ENCODE measurements at places on chromosomes 3 and 15.

DNA sequence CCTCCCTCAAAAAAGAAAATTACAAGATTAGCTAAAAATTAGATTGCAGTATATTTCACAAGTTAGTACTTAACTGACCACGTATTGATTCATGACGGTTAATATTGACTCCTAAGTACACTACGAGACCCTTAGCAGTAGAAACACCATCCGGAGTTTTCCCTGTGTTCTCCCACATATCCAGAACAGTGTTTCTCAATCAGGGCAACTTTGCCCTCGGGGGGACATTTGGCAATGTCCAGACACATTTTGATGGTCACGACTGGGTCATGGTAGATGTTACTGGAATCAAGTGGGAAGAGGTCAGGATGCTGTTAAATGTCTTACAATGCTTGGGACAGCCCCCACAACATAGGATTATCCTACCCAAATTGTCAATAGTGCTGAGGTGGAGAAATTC, 40.7 kb upstream of the LIPC start:
- DNase-seq: no peak

DNA sequence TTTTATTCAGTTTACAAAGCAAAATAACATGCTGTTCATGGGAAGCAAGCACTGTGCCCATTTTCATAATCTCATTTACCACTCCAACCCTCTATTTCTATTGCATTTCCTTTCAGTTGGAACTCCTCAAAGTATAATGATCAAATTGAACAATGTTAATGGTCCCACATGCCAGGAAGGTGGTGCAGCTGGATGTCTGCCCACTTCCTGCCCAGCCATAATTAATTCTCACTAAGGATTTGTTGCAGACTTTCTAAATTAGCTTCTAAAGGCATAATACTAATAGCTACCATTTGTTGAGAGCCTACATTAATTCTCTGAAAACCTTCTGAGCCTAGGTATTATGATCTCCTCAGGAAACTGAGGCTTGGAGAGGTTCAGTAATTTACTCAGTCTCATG, 316.1 kb upstream of the TPM1 start:
- no peak for DNase-seq

- no peak for DNase-seq
Measured at GRCh38 chr3:39569095-39569494, 101.6 kb downstream of the MOBP start.

GRCh38 chr3:176663837-176664831, 533.1 kb downstream of the TBL1XR1 start:
- DNase-seq: no peak

DNA sequence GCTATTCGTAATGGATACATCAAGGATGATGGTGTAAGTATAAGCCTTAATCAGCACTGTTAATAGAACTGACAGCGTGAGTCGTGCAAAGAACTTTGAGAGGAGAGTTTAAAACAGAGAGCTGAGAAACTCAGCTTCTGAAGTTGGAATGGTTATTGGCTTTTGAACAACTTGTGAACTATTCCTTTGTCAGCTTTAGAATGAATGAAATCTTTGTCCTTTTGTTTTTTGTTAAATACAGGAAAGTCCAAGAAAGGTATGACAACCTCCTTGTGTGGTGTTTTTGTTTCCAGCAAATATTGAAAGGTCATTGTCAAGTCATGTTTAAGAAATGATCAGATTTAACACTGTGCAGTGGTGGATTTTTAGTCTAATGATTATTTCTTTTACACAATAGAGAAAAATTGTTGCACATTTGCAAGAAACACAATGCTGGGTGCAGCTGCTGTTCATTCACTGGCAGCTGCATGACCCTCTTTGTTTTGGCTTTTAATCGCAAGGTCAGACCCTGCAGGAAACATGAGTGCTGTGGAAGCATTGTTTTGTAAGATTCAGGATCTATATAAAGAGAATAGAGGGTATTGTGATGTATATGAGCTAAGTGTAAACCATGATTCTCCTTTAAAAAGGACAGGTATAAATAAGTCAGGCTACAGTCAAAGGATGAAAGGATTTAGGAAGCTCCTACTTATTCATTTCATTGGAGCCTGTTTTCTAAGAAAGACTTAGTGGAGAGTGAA, 21.7 kb upstream of the ABHD10 start:
- DNase-seq: no peak

DNA sequence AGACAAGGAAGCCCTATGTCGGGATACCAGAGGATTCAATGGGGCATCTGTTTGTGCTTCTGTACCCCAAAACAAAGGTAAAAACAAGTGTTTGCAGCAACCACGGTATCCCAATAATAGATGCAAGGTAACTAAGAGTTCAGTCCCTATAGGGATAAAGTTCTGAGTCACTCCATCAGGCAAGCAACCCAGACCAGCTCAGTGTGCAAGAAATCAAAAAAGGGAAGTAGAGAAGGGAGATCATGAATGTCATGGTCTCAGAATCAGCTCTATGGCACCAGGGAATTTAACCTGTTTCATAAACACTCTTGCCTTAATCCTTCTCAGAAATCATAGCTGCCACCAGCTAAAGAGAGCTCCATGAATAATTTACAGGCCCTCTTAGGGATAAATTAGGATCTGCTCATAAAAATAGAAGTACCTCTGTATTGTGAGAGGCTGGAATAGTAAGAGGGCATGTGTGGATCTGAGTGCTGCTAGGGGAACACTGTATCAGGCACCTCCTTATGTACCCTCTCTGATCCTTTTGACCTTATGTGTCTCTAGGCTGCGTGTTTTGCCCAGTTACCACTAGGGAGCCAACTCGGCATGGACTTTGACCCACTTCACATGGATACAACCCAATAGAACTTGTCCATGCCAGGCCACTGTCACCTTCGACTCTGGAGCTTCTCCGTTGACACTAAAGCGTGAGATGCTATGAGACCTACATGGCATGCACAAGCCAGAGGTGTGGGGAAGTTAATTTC, 754.6 kb downstream of the AGBL1 start:
- DNase-seq: no peak

- DNase-seq: no peak
Measured at GRCh38 chr3:20905210-20905805, 719.3 kb upstream of the SGO1 start.

DNA sequence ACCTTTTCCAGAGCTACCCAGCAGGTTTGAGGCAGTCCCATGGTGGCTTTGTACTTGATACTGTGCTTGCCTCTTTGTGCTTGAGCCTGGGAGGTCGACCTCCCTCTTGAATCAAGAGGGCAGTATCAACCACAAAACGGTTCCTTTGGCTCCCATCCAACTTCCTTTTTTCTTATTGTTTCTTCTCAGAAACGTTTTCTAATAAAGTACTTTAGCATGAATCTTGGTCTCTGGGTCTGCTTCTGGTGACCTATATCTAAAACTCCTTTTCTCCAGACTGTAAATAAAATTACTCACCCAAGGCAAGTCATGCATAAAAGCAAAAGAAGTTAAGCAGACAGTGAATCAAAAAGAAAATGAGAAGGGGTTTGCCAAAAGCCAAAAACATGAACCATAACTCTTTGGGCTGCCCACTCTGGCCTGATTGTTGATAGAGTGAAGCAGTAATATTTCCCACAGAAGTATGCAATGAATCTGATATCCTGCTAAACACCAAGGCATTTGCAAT, 112.2 kb upstream of the SLC4A7 start:
- DNase-seq: no peak

DNA sequence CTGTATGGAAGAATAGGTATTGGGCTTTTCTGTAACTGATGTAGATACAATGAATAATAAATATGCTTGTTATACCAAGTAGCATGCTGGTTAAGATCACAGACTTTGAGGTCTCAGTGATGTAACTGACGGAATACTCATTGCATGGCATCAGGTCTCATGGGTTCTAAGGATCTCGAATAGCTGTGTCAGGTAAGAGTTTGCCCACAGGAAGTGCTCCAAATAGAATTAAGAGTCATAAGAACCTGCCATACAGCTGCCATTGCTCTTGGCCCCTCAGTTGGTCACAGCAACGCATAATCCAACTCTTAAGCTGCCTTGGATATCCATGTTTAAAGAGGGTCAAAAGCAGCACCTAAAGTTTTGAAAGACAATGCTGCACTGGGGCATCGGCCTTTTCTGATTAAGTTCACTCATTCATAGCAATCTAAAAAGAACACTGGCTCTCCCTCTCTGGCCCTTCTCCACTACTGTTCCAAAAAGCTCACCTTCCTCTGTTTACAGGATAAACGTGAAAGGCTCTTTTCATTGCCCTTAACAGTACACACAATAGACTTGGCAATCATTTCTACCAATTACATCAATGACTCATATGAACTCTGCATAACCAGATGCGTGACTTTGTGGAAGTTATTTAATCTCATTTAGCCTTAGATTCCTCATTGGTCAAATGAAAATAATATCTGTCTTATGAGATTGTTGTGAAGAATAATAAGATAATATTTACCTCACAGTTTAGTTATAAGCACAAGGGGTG, 74.6 kb downstream of the ZBTB20 start:
- DNase-seq: no peak

DNA sequence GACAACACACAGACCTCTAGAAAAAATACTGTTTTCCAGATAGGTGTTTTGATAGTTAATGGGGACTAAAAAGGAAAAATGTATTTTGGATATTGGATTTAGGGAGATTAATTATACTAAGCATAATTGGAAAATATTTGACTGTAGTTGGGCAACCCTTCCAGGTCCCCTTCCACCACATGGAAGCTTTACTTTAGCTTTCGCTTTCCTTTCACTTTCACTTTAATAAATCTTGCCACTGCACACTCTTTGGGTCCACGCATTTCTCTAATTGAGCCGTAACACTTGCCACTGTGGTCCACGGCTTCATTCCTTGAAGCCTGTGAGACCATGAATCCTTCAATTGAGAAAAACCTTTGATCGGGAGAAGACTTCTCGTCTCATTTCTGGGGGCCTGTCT, 15.5 kb downstream of the GLDN start:
- no peak for DNase-seq

DNA sequence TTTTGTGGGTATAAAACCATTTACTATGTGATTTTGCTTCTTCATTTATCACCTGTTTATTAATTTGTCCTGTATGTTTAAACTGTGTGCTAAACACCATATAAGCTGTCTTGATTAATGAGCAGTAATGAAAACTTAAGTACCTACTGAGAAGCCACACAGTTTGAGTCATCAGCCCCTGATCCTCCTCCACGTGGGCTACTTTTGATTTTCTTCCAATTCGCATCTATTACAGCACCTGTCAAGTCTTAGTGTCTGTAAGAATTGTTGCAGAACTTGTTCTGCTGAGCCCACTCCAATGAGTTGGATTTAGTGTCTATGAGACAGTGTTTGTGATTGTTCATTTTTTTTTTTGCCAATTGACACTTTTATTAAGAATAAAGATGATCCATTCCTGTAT, 16.8 kb downstream of the EPHA6 start:
- DNase-seq: no peak

DNA sequence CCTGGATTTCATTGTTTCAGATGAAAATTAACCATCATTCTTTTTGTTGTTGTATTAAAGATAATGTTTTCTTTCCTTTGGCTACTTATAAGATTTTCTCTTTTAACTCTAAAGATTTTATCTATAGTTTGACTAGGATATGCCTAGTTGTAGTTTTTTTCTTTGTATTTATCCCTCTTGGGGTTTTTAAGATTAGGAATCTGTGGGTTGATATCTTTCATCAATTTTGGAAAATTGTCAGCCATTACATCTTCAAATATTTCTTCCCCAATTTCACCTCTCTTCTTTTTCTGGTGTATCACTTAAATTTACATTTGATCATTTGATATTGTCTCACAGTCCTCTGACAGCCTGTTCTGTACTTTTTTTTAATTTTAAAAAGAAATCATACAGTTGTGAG, 32.5 kb upstream of the LIMD1 start:
- no peak for DNase-seq

- no peak for DNase-seq
Measured at GRCh38 chr3:172157564-172158258, 118.3 kb downstream of the FNDC3B start.

- DNase-seq: no peak
Measured at GRCh38 chr3:25547943-25548674, 116.6 kb downstream of the TOP2B start.

GRCh38 chr3:42674146-42674545, 11.2 kb upstream of the KLHL40 start:
- no peak for DNase-seq

DNA sequence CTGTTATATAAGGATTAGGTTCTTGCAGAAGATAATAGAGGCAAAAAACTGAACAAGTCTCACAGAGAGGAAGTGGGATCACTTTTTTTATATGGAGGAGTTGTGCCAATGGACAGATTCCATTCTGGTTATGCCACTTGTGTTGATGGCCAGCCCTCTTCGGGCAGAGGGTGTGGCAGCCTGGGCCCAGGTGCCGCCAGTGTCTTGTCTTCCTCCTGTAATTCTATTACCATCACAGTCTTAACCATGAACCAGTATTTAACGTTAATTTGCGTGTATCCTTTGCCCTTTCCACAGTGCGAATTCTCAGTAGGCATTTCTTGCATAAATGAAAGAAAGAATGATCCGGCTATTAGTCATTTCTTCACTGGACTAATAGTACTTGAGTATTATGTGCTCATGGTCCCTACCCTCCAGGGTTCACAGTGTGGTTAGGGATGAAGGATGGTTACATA, 7.0 kb upstream of the USP4 start:
- DNase-seq: no peak

- DNase-seq: no peak
Measured at GRCh38 chr3:117734496-117734895, 1024.9 kb downstream of the TUSC7 start.

- DNase-seq: no peak
Measured at GRCh38 chr3:134395103-134395502, 20.9 kb upstream of the AMOTL2 start.

GRCh38 chr3:37863949-37864822, 2.5 kb downstream of the CTDSPL start:
- no peak for DNase-seq

- peak; percentile 76 for DNase-seq
Measured at GRCh38 chr3:146160321-146160963, 542 bp downstream of the PLOD2 start.

- no peak for DNase-seq
Measured at GRCh38 chr3:53401154-53401553, 53.8 kb upstream of the DCP1A start.

DNA sequence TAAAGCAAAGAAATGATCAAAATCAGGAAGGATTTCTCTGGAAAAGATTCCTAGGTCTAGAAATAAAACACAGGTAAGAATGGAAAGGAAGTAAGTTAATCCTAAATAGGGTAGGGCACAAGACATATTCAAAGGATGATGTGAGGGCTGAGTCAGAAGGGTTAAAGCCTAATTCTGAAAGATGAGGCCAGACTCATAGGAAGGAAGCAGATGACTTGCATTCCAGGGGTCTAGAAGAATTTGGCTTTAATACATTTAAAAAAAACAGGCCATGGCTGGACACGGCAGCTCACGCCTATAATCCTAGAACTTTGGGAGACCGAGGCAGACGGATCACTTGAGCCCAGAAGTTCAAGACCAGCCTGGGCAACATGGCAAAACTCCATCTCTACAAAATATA, 3.2 kb downstream of the SSR3 start:
- no peak for DNase-seq

- no peak for DNase-seq
Measured at GRCh38 chr15:75081150-75081549, 57.8 kb downstream of the PPCDC start.

GRCh38 chr15:61812476-61812875, 247.8 kb downstream of the VPS13C start:
- DNase-seq: no peak
